HepG2 (cell line): ENCODE measurements at places on chromosomes 1 and 21.

DNA sequence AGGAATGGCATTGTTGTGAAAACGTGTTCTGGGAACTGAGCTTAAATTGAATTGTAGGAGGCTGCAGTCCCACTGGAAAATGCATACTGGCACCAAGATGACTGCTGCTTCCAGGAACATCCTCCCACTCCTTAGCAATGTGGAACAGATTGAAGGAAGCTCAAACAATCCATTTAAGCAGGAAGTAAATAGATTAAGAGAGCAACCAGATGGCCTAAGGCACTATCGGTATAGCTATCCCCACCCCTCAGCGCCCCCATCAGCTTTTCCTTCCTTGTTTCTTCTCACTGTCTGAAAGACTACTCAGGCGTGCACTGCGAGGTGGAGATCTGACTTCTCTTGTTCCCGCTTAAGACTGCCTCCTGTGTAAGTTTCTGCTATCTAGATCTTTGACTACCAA is 4.0 kb upstream of the IFI16 start:
- DNase-seq, result no peak

GRCh38 chr21:29586696-29587095 is 288.0 kb downstream of the BACH1 start:
- DNase-seq, result no peak

DNA sequence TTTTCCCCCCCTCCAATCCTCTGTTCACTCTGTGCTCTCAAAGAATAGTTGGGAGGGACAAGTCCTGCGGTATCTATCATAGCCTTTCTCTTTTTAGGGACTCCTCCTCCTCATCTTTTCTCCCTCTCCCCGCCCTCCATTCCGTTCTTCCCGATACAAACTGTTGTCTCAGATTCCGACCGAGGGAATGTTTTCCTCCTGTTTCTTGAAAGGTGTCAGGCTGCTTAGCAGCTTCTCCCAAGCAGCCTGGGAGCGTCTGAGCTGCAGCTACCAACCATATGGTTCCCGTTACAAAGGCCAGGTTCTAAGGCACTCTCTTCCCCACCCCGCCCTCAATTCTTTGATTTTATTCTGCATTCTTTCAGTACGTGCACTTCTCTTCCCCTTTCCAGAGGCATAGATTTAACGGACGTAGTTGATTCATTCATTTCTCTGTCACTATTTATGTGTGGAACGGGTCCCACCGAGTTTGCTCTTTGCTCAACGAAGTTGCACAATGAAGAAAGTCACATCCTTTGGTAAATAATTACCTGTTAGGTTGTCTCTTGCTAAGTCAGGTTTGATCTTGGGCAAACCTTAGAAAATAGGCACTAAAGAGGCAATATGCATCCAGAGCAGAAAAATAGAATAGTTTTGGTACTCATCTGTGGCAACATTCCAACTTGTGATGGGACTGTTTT is 2.8 kb downstream of the ADGRL2 start:
- peak; percentile 52 for DNase-seq

DNA sequence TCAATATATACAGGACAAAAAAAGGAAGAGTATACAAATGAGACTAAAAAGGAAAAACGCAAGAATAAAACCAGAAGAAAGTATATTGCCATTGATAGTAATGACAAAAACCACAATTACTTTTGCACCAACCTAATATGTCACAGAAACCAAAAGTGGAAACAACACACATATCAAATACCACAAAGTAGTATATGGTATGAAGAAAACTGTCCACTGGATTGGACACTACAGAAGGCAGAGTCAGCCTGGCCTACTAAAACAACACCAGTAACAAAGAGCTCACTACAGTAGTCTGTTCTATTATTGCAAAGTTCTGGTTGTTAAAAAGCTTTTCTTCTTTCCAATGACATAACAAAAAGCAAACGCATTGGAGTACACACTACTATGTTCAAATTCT is 17.7 kb downstream of the TESK2 start:
- DNase-seq, result no peak

DNA sequence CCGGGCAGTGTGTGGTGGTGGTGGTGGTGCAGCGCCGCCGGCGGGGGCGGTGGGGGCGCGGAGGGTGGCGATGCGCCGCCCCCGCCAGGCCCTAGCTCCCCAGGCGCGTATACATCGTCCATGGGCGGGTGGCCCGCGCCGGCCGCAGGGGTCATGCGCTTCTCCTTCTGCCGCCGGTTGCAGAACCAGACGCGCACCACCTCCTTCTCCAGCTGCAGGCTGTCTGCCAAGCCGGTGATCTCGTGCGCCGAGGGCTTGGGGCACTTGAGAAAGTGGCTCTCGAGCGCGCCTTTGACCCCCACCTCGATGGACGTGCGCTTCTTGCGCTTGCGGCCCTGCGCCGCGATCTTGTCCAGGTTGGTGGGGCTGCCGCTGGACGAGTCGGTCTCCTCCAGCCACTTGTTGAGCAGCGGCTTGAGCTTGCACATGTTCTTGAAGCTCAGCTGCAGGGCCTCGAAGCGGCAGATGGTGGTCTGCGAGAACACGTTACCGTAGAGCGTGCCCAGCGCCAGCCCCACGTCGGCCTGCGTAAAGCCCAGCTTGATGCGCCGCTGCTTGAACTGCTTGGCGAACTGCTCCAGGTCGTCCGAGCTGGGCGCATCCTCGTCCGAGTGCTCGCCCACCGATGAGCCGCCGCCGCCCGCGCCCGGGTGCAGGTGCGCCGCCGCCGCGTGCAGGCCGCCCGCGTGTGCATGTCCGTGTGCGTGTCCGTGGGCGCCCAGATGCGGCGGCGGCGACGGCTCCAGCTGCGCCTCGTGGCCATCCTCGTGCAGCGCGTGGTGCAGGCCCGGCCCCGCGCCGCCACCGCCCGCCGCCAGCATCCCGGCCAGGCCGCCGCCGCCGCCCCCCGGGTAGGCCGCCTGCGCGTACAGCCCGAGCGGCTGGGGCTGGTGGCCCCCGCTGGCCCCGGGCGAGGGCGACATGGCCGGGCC is 926 bp downstream of the POU3F1 start:
- no peak for DNase-seq

DNA sequence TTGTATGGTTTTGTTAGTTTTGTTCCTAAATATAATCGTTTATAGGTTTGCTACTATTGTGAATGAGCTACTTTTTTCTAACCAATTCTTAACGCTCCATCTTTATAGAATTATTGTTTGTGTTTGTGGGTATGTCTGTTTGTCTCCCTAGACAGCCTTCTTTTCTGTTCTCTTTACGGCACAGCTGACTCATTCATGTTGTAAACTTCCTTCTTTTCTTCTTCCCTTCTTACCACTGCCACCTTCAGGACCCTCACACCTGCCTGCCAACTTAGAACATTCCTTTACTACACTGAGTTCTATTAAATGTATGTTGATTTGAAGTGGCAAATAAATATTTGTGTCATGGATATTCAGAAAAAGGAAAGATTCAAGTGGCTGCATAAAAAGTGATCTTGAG is 29.1 kb downstream of the AK5 start:
- DNase-seq, result no peak

GRCh38 chr1:232403017-232403714 is 226.8 kb downstream of the SIPA1L2 start:
- DNase-seq, result no peak

DNA sequence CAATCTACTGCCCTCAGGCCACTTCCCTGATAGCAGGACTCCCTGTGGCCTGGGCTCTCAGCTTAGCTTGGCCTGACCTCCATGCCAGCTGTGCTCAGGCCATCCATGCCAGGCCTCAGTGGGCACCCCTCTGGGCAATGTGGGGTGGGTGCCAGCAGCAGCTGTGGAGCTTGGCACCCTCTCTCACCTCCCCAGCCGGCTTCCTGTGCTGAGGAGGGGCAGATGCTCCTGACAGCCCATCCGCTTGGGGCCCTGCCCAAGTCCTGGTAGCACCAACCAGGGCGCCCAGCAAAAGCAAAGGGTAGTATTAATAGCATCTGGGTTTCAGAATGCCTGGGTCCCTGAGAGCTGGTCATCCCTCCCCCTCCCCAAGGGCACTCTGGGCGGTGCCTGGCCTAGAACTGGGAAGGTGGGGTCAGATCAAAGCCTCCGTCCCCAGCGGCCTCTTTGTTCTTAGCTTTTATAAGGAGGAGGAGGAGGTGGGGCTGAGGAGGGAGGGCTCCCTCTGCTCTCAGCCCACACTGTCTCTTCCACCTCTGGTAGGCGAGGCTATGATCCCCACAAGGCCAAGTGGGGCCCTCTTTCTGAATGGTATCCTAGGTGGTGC is 6.1 kb downstream of the EFNA4 start:
- no peak for DNase-seq

GRCh38 chr1:87598429-87598828 is 269.7 kb downstream of the LMO4 start:
- peak; percentile 15 for DNase-seq

DNA sequence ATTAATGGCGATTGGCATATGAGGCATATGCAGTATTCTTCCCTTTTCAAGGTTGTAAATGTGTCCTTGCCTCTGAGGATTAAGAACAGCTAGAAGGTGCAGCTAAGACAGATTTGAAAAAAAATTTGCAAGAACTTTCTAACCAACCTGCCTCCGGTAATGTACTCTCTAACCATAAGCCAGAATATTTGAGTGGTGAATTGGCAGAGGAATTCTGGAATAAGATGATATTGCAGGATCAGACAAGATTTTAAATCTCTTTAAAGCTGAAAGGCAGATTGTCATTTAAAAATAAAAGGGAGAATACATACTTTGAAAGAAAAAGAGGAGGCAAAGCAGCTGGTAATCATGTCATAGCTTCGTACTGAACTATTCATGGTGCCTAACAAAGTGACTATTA is 29.2 kb downstream of the MROH9 start:
- no peak for DNase-seq

DNA sequence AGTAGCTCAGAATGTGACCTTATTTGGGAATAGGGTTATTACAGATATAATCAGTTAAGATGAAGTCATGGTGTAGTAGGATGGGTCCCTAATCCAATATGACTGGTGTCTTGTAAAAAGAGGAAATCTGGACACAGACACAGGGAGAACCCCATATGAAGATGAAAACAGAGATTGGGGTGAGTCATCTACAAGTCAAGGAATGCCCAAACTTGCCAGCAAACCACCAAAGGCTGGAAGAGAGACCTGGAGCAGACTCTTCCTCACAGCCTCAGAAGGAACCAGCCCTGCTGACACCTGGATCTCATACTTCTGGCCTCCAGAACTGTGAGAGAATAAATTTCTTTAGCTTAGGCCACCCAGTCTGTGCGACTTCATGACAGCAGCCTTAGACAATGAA is 29.9 kb downstream of the KRTAP19-8 start:
- no peak for DNase-seq

GRCh38 chr1:51193564-51193963 is 42.5 kb upstream of the RNF11 start:
- DNase-seq, result no peak

DNA sequence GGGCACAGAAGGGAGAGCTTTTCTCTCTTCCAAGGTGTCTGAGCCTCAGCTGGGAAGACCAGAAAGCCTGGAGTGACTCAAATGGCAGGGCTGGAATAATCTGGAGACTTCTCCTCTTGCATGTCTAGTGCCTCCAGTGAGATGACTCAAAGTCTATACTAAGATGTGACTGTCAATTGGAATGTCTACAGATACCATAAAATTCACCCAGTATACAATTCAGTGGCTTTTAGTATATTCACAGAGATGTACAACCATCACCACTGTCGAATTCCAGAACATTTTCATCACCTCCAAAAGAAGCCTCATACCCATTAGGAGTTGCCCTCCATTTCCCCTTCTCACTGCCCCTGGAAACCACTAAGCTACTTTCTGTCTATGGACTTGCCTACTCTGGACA is 47.9 kb upstream of the CNN3 start:
- no peak for DNase-seq

DNA sequence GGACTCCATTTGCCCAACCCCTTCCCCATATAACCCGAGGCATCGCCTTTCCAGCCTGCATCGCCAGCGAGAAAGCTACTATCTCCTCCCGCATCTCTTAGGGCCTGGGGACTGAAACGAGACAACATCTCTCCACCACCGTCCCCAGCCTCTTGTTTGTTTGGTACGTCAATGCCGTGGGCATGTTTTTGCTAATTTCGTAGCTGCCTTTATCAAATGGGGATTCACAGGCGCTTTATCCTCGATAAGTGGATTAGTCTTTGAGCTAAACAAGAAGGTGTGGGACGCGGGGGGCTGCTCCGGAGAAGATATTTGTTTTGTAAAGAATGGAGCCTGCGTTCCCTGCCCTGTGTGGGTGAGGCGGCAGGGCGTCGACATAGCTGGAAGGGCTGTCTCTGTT is 91.6 kb downstream of the PAX7 start:
- DNase-seq, result no peak

DNA sequence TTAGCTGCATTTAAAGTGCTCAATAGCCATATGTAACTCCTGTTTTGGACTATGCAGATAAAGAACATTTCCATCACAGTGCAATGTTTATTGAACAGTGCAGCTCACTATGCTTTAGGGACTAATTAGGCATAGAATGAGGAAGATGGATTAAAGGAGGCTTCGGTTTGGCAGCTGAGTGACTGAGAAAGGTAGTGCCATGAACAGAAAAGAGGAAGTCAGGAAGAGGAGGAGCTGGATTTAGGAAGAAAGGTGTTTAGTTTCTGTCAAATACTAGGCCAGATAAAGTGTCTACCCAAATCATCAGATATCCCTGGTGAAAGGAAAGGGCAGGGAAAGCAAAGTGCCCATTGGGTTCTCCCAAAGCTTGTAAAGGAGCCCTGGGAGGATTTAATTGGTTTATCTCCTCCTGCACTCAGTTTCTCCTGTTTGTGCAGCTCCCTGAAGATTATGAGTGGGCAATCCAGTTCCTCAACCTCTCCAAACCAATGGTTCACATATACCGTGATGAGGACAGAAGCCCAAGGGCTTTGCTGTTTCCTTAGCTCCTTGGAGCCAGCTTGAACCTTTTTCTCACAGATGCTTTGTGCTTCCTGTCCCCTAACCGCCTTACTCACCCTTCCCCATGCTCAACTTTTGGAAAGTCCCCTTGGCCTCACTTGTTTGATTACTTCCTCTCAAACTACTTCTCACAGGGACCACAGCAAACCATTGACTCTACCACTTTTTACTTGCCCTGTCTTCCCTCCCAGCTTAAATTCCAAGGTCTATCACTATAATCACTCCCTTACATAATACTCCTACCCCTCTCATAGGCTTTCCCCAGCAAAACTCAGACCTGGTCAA is 3.5 kb upstream of the RAP1A start:
- DNase-seq, result no peak

DNA sequence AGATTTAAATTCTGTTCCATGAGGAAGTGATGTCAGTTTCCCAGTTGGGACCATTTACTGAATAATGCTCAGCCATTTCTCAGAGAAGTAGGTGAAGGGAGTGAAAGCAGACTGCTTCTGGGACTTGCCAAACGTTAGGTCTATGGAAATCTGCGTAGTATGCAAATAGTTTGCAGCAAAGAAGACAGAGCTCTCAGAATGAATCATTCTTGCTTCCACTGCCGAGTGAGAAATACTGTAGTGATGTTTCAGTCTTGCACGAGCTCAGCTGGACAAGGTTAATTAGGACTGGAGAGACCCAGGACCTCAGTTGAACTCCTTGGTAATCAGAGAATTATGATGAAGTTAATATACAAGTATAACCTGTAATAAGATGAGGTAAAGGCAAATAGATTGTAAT is 317.7 kb upstream of the DAB1 start:
- no peak for DNase-seq

DNA sequence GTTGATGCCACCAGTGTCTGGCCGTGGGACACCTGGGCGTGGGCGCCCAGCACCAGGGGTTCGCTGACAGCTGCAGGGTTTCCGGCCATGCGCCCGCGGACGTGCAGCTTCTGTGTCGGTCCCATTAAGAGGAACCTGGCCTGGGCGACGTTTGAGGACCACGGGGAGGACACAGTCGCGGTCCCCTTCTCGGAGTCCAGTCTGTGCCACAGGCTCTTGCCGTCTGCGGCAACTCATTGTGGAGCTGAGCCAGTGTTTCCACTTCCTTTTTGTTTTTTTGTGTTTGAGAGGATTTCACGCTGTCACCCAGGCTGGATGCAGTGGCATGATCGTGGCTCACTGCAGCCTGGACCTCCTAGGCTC is 1.6 kb upstream of the C1orf159 start:
- no peak for DNase-seq
